Brain (organoid and tissue), 16 donors: ENCODE measurements at places on chromosomes 13 and 19.

GRCh38 chr13:36261976-36262375, 35.6 kb downstream of the CCDC169 start:
- DNase-seq = no peak

GRCh38 chr13:47798906-47799305, 202.2 kb downstream of the SUCLA2 start:
- DNase-seq = no peak

DNA sequence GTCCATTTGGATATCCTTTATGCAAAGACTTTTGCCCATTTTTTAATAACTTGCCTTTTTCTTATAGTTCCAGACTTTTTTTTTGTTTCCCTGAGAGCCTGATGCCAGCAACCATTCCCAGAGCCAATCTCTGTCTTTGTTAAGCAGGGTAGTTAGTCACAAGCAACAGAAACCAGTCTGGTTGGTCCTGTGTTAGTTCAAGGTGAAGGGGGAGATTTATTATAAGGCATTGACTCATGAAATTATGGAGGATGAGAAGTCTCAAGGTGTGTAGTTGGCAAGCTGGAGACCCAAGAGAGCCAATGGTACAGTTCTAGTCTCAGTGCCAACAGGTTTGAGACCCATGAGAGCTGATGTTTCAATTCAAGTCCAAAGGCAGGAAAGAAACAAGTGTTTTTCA, 33.0 kb downstream of the GPR12 start:
- no peak for DNase-seq

DNA sequence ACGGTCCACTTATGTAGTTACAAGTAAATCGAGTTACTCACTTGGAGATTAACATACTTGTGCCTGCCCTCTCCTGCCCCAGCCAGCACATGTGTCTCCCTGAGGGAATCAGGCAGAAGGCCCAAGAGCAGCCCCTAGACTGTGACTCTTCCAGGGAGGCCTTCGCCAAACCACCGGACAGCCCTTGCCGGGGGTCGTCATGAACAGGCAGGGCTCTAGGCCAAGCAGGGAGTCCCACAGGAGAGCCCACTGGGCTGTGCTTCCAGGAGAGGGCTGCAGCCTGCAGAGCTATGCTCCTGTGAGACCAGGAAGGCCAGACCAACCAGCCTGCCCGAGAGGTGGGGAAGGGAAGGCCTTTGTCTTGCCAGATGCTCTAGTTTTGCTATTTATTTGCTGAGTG, 283.3 kb downstream of the FOXO1 start:
- no peak for DNase-seq

DNA sequence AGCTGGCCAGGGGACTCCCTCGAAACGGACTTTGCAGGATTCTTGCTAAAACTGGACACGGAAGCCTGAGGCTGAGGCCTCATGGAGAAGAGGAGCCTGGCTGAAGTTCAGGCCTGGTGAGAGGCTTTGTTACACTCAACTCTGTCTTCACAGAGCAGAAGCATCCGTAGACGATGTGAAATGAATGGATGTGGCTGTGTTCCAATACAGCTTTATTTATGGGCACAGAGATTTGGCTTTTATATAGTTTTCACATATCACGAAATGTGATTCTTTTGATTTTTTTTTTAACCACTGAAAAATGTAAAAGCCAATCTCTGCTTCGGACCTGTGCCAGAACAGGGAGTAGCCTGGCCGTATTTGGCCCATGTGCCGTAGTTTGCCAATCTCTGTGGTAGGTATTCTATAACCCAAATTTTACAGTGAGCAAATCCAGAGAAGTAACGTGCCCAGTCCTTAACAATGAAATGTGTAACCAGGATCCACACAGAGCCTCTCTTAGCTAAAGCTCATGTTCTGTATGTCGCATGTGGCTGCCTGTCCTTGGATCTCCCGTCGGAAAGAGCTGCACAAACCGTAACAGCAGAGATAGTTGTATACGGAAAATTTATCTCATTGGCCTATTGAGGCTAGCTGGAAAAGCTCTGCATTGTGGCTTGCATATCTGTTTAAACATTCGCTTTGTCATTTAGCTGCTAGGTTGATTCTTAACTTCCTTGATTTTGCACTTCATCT, 171.6 kb upstream of the RNF113B start:
- DNase-seq = no peak

DNA sequence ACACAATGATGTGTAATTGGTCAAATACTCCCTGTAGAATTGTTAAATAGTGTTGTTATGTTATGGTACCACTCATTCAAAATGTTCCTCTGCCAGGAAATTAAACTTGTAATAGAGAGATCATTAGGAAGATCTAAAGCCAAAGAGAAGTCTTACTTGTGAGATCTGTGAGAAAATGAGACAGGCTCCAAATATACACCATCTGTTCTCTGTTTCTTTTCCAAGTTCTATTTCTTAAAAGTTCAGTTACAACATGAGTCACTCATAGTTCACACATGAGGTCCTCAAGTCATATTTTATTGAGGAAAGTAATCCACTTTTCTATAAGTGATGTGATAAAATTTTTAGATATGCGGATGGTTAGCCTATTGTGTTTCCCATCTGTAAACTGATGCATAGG, 1038.1 kb upstream of the PRR20A start:
- DNase-seq = no peak

- DNase-seq = no peak
Measured at GRCh38 chr13:110559429-110559943, 2.0 kb downstream of the RAB20 start.
